ENCODE measurements at places on chromosomes 4 and X.

DNA sequence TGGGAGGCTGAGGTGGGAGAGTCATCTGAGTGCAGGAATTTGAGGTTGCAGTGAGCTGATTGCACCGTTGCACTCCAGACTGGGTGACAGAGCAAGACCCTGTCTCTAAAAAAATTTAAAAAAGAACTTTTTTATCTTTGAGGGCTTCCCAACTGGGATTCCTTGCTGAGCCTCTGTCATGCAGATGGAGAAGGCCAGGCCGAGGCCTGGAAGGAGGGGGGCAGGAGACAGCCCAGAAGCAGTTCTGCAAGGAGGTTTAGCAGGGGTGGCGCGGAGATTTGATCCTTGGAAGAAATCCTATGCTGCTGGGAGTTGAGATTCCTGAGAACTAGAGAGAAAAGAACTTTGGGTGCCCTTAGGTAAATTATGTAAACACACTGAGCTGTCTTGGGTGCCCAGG is 2.5 kb upstream of the ARSD start:
- no peak for DNase-seq

DNA sequence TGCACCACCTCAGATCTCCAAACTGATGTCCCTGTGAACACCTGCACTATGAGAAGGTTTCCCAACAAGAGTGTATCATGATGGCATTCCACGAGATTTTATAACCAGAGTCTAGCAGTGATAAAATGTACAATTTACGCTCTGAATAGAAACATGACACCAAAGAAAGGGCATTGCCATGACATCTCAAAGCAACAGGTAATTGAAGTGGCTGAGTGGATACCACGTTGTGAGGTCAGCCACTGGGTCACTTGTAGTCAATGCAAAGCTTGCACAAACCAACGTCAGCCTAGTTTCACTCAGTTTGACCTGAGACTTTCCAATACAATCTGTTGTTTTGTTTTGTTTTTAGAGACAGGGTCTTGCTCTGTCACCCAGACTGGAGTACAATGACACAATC is 15.0 kb upstream of the SLC25A5 start:
- DNase-seq: no peak

DNA sequence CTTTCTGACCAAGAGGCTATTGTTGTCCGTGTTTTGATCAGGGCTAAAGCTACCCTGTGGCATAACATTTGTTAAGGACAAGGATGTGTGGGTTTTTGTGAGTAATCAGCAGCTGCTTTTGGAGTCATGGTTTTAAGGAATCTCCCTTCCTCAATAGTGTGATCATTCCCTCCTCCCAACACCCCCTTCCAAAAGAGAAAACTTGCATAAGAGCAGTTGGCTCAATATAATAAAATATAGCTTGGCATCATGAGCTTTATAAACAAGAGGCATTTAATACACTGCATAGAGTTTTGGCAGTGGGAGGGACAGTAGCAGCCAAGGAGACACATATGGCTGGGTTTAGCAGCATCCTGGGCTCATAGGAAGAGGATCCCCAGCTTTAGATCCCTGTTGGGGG is 84.7 kb downstream of the NHS start:
- no peak for DNase-seq

GRCh38 chrX:24658421-24658820 is 11.3 kb upstream of the PCYT1B start:
- no peak for DNase-seq

GRCh38 chr4:176125063-176125462 is 59.4 kb downstream of the WDR17 start:
- no peak for DNase-seq

DNA sequence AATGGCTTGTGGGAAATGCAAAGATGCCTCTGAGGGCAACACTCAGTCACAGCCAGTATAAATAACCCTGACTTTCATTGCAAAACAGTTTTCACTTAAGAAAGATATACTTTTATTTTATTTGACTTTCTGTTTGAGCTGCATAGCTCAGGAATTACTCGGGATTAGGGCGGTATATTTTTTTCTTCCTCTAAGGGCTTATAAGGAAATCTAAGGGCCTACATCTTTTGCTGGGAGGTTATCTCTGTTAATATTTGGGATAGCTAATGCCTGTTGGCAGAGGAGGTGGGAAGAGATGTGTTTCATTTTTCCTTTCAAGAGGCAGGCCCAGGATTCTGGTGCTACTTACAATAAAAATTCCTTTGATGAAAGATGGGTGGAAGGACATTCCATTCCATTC is 28.8 kb upstream of the EGFL6 start:
- no peak for DNase-seq

- no peak for DNase-seq
Observed at GRCh38 chrX:19640693-19641374, 125.5 kb upstream of the MAP3K15 start.

DNA sequence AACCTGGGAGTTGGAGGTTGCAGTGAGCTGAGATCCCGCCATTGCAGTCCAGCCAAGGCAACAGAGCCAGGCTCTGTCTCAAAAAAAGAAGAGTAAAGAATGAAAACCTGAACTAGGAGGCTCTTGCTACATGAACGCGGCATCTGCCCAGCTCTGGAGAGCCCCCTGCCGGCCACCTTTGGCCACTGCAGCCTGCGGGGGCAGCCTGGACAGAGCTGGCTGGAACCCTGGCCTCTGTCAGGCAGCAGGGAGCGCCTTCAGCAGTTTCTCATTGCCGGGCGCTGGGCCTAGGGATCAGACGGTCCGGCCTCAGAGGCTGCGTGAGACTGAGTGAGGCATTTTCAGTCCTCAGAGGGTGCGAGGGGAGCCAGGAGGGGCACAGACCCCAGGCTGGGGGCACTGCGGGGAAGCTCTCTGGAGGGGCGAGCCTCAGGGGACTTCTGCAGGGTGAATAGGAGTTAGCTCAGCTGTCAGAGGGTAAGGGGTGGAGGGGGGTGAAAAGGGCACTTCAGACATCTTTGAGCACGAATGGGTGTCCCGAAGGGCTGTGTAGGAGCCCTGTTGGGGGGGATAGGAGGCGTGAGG is 17.5 kb downstream of the DOK7 start:
- DNase-seq: no peak

GRCh38 chr4:175271010-175271630 is 353.0 kb downstream of the ADAM29 start:
- no peak for DNase-seq

- peak; percentile 12 for DNase-seq
Observed at GRCh38 chrX:114611018-114611619, 27.2 kb downstream of the HTR2C start.

DNA sequence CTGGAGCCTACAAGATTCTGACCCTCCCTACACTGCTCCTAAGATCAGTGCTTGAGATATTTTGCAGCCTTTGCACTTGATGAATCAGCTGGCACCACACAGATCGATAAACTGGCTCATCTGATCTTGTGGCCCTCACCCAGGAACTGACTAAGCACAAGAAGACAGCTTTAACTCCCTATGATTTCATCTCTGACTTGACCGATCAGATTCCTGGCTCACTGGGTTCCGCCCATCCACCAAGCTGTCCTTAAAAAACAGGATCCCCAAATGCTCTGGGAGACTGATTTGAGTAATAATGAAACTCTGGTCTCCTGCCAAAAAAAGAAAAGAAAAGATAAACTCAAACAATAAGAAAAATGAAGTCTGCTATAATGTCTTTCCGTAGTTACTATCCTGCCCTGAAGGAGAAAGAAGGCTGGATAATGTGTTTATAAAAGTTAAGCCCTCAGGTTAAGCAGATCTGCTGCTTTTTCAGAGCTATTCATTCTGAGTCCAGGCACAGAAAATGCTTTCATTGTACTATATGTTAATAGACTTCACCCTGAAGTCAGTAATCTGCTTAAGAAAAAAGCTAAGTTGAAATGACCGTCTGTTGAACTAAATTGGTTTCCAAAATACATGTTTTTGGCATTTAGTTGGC is 795.2 kb downstream of the TRIML1 start:
- no peak for DNase-seq

GRCh38 chr4:37243051-37243450 is 1.5 kb upstream of the NWD2 start:
- DNase-seq: no peak

- no peak for DNase-seq
Observed at GRCh38 chr4:179353786-179354185, 1911.5 kb upstream of the AGA start.

DNA sequence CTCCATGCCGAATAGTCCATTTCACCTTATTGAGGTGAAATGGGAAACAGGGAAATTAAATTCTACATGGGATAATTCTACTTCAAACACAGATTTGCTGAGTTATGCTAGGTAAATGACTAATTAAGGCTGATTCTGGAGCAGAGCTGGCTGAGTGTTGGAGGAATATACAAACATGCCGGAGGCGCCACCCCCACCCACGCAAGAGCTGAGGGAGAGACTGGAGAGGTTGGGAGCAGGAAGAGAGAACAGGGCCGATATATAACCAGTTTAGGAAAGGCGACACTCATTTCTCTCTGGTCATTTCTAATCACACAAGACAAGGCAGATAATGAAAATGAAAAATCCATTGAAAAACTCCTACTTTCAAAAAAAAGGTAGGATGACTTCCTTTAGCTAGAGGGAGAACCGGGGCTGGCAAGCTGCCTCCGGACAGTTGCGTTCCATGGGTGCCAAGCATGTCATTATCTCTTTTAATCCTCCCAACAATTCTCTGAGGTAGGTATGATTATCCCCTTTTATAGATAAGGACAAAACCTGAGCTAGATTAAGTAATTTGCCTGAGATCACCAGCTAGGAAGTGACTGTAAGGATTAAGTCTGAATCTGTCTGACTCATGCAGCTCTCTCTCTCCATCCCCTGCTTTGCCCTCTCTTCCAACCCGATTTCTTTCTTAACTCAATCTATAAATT is 27.6 kb upstream of the CFAP299 start:
- DNase-seq: peak; percentile 45

GRCh38 chr4:177267911-177268310 is 41.8 kb upstream of the NEIL3 start:
- no peak for DNase-seq

DNA sequence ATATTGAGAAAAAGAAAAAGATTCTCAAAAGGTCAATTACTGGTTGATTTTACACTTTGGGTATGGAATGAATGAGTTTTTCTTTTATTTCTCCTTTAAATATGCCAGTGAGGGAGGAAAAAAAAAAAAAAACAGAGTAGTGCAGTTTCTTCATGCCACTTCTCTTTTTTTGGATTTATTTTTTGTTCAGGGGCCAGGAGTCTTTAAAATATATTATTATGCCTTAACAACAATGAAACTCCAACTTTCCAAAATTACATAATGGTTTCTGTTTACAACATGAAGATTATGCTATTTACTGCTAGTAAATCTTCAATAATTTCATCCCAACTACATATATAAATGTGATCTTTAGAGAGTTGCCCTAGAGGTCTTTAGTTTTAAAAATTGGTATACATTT is 31.9 kb downstream of the DTHD1 start:
- DNase-seq: no peak

DNA sequence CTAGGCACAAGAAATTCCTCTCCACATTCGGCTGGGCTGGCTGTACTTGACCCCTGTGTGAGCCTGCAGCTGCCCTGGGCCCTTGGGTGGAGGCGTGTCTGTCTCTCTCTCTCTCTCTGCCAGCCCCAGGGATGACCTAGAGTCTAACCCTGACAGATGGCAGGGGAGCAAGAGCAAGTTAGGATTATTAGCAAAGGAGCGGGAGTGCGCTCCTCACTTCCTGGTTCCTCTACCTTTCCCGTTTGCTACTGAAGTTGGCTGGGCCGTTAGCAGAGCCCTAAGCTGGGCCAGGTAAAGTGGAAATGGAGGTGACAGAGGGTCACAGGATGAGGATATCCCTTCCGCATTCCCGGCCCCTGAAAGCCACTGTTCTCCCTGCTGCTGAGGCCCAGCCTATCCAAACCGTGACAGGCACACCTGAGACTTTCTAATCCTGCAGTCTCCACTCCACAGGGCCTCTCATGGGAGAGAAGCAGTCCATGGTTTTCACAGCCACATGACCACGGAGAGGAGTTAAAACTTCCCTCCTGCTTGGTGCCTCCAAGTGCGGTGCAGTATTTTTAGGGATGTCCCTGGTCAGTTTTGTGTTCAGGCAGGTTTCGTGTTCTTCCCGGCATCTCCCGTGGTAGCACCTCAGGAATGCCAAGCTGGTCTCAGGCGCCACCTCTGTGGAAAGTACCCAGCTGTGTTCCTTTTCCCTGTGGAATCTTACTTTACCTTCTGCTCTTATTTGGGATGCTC is 79.3 kb downstream of the CLDN22 start:
- DNase-seq: no peak

- no peak for DNase-seq
Observed at GRCh38 chrX:4588466-4588865, 875.0 kb upstream of the PRKX start.

DNA sequence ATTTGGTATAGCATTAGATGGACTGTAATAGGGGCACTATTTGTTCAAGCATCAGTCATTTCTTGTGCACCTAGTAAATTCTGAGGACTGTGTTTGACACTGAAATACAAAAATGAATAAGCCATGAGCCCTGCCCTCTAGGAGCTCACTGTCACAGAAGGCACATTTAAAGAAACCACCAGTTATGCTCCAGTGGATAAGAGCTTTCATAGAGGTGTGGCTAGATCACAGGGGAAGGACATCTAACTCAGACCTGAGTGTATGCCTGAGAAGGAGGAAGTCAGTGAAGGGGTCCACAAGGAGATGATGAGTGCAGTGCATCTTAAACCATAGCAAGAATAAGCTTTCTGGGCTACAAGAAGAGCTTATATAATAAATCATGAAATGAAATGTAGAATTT is 40.1 kb downstream of the BTC start:
- DNase-seq: no peak

GRCh38 chr4:63619771-63620170 is 789.5 kb downstream of the TECRL start:
- no peak for DNase-seq

- no peak for DNase-seq
Observed at GRCh38 chr4:112402098-112402497, 104.9 kb downstream of the ALPK1 start.

GRCh38 chr4:57320849-57321248 is 210.7 kb upstream of the IGFBP7 start:
- DNase-seq: no peak

DNA sequence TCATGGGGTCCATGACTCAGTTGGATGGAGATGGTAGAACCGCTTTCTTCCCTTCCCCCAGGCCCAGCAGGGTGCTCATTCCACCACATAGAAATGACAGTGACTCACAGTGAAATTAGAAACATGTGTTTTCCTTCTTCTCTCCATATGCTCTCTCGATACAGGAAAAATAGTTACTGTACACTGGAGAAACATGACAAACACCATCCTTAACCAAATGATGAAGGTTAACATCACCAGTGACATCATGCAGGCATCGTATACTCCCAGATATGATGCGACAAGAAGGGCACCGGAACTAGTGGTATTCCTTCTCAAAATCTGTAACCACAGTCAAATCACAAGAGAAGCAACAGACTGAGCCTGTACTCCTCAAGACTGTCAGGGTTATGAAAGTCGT is 11.7 kb upstream of the RAB40A start:
- no peak for DNase-seq

GRCh38 chrX:84865113-84865512 is 138.6 kb upstream of the APOOL start:
- DNase-seq: peak; percentile 26

DNA sequence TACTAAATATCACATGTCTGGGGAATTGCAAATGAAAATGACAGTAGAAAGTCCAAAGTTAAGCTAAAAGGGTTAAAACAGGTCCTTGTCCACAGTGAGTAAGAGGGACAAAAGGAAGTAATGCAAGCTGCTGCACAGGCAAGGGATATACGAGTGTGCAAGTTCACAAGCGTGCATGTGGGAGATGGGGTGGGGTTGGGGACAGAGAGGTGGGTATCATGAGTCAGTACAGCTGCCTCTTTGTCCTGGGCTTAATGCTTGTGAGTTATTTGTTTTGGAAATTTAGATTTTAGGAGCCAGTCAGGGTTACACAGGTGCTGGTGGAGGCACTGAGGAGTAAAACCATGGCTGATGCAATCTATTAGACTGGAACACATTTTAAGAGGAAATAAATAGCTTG is 3.3 kb upstream of the GPRASP2 start:
- DNase-seq: no peak

Measured in NCI-H1105 (cell line).